H1 (cell line): ENCODE measurements at places on chromosomes 2 and 18. TPM values are rescaled to one million over a fixed set of nuclear protein-coding genes. Genes with fewer than 3 reads are reported as not detected.

Gene IL1F10
- not detected in 2 replicates for total RNA-seq

Gene UBE2F
- total RNA-seq: 59.8 and 61.9 TPM in 2 replicates

Gene SPR
- 10.7 and 11.5 TPM in 2 replicates for total RNA-seq

GRCh38 chr2:197705912-197706838 lies 1.0 kb downstream of the MARS2 start:
- no peak for DNase-seq

GRCh38 chr18:7291046-7291445 lies 60.2 kb downstream of the LRRC30 start:
- no peak for DNase-seq

DNA sequence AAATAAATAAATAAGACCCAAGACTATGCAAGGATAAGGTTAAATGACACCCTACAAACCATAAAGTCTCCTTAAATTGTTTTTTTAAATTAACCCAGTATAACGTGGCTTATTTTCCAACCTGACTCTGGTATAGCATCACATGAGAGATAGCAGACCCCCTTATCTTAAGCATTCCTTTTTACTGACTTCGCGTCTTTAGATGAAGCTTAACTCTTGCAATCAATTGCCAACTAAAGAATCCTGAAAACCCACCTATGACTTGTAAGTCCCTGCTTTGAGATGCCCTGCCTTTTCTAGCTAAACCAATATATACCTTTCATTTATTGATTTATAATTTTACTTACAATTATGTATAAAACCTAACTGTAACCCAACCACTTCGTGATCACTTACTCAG lies 57.1 kb upstream of the RAB12 start:
- no peak for DNase-seq

DNA sequence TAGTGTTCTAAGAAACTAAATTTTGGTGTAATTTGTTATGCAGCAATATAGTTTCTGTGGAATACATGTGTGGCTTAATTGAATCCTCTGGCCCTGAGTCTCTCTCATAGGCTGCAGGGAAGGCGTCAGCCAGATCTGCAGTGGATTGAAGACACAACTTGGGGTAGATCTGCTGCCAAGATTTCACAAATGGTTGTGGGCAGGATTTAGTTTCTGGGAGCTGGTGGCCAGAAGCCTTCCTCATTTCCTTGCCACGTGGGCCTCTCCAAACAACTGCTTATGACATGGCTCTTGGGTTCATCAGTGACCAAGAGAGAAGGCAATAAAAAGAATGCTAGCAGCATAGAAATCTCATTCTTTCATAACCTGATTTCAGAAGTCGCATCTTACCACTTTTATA lies 28.2 kb downstream of the CCDC102B start:
- DNase-seq: no peak

- DNase-seq: no peak
Observed at GRCh38 chr2:117481608-117482007, 332.9 kb upstream of the DDX18 start.

- DNase-seq: no peak
Observed at GRCh38 chr2:200258881-200259576, 47.5 kb upstream of the SPATS2L start.
